ENCODE measurements at places on chromosomes 7 and 10.

GRCh38 chr10:4260483-4261124 lies 475.6 kb upstream of the KLF6 start:
- DNase-seq = no peak

GRCh38 chr10:18332048-18332447 lies 191.8 kb downstream of the CACNB2 start:
- DNase-seq = no peak

- DNase-seq = no peak
Measured at GRCh38 chr10:55750458-55750857, 610.6 kb downstream of the ZWINT start.

GRCh38 chr7:30752979-30753378 lies 1.0 kb downstream of the INMT start:
- DNase-seq = no peak

GRCh38 chr10:110919349-110919931 lies at the start of gene SHOC2:
Gene SHOC2 (plus strand): TSS chr10:110919604. CDS start chr10:110964359, 44,755 bp downstream.
- DNase-seq = no peak

- no peak for DNase-seq
Measured at GRCh38 chr7:31061185-31061584, 9.1 kb downstream of the ADCYAP1R1 start.

GRCh38 chr10:17586821-17587234 lies 30.3 kb downstream of the HACD1 start:
- no peak for DNase-seq

- no peak for DNase-seq
Measured at GRCh38 chr10:6269953-6270867, 67.5 kb downstream of the PFKFB3 start.

- no peak for DNase-seq
Measured at GRCh38 chr10:95350219-95350829, 59.5 kb upstream of the PDLIM1 start.

GRCh38 chr10:69018613-69019012 lies 30.0 kb downstream of the KIFBP start:
- no peak for DNase-seq

DNA sequence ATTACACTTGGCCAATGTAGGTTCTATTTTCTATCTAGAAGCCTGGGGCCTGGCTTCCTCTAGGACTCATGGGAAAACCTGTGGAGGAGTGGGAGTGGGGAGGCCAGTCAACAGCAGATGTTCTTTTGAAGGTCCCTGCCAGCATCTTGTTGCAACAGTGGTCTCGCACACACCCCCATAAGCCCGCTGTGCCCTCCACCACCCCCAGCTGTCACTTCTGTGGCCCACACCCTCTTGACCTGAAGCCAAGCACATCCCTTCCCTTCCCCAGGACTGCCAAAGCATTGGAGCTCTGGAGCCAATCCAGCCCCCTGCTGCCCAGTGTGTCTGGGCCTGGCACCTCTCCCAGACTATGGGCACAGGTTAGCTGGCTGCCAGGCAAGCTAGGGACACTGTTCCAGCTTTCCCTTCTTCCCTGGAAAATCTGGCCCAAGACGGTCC lies 1.9 kb upstream of the STX1A start:
- DNase-seq = no peak

DNA sequence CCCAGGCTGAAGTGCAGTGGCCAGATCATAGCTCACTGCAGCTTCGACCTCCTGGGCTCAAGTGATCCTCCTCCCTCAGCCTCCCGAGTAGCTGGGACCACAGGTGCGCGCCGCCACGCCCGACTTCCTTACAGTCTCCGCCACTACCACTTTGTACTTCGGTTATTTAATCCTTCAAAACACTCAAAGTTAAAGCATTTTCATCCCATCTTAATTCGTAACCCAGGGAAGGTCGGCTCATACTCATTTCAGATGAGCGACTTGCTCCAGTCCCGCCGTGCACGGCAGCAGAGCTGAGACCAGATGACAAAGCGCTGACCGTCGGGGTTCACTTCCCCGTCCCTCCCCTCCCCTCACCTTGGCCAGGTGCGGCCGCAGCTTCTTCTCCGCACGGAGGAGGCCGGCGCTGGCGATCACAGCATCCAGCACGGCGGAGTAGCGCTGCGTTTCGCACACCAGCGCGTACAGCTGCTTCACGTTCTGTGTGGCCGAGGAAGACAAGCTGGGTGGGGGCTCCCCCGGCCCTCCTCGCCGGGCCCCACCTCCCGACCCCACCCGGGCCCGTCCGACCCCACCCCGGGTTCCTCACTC lies 457 bp downstream of the NSUN5 start:
- no peak for DNase-seq

DNA sequence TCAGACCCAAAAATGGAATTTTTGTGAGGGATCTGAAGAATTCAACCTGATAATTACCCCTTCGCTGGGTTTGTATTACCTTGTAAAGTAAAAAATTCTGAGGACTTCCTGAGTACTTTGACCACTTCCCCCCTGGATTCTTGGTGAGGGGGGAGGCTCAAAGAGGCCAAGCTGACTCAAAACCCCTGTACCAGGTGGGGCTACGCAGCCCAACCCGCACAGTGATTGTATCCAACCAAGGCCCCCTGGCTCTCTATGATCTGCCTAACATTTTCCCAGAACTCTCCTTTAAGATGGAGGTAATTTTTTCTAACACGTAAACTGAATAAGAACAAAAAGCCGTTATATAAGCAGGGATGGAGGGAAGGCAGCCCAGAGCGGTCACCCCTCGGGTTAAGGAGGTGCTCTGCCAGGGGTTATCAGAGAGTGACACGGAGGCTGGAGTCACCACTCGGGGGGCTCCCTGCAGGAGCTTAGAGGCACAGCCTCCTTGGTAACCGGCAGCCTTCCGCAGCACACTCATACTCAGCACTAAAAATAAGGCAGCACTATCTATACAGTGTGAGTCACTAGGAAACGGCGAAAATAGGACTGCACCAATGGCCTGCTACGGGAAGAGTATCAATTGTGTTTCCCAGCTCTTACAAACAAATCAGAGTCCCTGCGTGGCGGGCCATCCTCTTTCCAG lies 255.4 kb downstream of the ELMO1 start:
- DNase-seq = no peak

DNA sequence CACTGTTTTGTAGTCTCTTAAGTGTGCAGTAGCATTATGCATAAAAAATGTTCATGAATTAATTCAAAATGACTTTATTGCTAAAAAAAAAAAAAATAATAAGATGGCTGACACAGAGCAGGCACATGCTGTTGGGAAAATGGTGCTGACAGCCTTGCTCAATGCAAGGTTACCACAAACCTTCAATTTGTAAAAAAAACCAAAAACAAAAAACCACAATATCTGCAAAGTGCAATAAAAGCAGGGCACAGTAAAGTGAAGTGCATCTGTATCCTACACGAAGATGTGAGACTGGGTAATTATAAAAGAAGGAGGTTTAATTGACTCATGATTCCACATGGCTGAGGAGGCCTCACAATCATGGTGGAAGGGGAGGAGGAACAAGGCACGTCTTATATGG lies 185.8 kb downstream of the USP6NL start:
- DNase-seq = no peak

- no peak for DNase-seq
Measured at GRCh38 chr7:68684246-68684839, 913.9 kb upstream of the AUTS2 start.

DNA sequence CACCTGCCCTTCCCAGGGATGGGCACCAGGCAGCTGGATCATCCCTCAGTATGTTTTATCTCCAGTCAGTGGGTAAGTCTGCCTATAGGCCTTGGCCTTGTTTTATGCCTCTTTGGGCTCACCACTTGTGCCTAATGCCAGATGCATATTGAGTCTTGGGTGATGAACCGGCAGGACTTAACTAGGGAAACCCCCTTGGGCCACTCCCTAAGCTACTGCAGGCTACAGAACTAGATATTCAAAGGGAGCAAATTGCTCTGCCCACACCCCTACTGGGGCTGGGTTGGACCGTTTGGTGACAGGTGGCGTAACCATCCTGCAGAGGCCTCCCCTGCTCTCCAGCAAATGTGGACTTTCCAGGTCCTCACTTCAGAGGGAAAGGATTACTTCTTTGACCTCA lies 115.7 kb upstream of the GDF10 start:
- DNase-seq = no peak

DNA sequence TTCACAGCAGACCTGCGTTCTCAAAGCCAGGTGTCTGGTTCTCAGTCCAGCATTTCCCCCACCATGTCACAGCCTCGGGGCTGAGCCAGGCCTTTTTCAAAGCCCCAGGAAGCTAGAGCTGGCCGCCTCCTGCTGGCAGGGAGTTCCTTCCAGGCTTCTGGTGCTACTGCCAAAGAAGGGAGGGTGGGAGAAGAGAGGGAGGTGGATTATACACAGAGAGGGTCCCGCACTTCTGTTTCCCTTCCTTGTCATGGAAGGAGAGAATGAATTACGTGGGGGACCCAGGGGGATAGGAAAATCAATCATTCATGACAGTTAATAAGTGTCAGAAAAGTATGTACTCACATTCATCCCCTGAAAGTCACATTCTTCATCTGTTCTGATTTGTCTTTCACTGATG lies 600 bp upstream of the LGI1 start:
- DNase-seq = no peak

DNA sequence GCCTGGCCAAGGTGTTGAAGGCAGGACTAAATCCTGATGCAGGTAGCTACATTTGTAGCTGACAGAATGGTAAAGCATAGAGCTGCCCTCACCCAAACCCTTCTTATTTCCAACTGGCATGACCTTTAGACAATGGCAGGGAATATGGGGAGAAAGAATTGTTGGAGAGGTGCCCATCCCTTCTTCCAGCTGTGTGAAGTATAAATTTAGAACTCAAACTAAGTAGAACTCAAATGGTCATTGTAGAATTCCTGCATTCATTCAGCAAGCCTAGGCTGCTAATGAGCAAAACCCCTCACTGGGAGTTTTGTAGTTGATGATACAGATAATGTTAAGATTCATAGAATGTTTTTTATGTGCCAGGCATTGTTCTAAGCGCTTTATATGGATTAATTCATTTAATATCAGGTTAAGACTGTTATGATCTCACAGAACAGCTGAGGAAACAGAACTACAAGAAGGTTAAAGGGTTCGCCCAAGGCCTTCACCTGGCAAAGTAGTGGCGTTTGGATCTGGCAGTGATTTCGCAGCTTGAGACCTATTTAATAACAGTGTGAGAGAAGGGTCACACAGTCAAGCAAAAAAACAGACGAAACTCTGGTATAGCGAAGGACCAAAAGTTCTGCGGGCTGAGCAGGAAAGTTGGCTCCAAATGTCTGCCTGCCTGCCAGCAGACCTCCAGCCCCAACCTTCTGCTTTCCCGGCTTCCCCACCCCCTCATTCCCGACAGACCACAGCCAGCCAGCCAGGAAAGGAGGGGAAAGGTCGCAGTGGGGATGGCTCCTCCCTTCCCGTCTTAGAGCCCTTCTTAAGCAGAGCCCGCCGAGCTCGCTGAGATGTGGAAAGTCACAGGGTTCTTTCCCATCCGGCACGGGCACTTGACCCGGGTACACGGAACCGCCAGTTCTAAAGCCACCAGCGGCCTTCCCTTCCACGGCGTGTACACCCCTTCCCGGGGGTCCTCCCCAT lies 1.6 kb upstream of the HILPDA start:
- DNase-seq = no peak

GRCh38 chr10:30915146-30915545 lies 116.5 kb downstream of the ZNF438 start:
- DNase-seq = no peak

- peak; percentile 36 for DNase-seq
Measured at GRCh38 chr10:122267849-122268737, 3.0 kb upstream of the BTBD16 start.

GRCh38 chr7:32494946-32495297 lies 367 bp upstream of the AVL9 start:
- no peak for DNase-seq

- no peak for DNase-seq
Measured at GRCh38 chr10:128604025-128604424, 477.8 kb upstream of the MKI67 start.

- DNase-seq = no peak
Measured at GRCh38 chr7:31896925-31897324, 173.3 kb downstream of the PDE1C start.

DNA sequence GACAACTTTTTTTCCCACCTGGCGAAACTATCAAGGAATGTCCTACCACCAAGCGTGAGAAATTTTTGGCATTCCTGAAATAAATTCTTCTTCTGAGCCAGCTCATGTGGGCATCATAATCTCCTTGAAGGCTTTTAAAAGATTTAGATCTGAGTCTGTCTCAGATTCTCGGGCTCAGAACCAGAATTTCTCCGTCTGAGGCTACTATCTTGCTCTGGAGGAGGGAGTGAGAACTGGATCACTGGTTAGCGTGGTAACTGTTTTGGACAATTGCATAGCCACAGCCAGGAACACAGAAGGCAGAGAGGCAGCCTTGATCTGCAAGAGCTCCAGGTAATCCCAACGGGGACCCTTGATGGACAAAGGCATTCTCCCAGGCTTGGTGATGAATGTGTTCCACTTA lies 1.0 kb upstream of the PLAC9 start:
- no peak for DNase-seq

DNA sequence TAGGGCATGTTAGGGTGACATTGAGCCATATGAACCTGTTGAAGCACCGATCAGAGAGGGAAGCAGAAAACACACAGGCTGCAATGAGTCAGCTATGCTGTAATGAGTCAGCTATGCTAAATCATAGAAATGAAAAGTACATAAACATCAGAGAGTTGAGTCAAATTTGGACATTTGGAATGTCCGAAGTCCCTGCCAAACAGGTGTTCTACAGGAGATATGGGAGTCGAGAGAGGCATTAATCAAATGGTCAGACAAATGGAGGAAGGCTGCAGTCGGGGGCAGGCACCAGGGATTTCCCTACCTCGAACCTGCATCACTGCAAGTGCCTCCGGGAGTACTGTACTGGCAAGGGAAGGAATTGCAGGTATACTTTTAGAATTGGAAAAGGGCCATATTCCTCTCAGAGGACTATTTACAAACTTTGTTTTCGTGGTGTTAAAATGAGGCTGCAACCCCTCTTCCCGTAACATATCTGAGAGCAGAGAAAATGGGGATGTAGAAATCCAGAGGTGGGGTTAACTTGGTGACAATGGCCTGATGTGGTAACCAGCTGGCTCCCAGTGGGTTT lies 8.8 kb upstream of the ZC3HAV1 start:
- peak; percentile 32 for DNase-seq

- no peak for DNase-seq
Measured at GRCh38 chr7:25978466-25978865, 173.5 kb upstream of the NFE2L3 start.

- DNase-seq = no peak
Measured at GRCh38 chr7:106287786-106288185, 3.0 kb upstream of the NAMPT start.

DNA sequence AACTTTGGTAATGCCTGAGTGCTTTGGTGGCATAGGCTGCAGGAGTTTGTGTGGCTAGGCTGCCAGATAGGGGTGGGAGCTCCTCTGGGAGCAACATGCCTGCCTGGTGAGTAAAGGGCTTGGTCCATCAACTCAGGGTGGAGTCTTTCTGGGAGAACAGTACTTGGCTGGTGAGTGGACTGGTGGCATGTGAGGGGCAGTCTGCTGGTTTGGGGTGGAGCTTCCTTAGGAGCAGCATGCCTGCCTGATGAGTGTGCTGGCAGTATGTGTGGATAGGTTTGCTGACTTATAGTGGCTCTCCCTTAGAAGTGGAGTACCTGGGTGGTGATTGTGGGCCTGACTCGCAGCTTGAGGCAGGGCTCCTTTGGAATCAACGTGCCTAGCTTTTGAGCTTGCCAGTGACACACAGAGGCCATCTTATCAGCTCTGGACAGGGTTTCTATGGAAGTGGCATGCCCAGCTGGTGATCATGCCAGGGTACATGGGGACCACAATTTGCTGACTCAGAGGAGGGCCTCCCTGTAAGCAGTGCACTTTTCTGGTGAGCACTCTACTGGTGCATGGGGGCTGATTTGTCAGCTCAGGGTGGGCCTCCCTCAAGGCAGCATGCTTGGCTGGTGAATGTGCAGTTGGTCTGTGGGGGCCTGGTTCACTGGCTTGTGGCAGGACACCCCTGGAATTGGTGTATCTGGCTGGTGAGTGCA lies 35.0 kb upstream of the SRI start:
- peak; percentile 36 for DNase-seq

Measured in HCT116 (cell line).